ENCODE measurements at places on chromosomes 7 and 10.

GRCh38 chr10:112953174-112954159 is 3.4 kb downstream of the TCF7L2 start:
- DNase-seq, result peak; percentile 55

- no peak for DNase-seq
These were observed 28.2 kb downstream of the COL26A1 start for GRCh38 chr7:101390901-101391301.

DNA sequence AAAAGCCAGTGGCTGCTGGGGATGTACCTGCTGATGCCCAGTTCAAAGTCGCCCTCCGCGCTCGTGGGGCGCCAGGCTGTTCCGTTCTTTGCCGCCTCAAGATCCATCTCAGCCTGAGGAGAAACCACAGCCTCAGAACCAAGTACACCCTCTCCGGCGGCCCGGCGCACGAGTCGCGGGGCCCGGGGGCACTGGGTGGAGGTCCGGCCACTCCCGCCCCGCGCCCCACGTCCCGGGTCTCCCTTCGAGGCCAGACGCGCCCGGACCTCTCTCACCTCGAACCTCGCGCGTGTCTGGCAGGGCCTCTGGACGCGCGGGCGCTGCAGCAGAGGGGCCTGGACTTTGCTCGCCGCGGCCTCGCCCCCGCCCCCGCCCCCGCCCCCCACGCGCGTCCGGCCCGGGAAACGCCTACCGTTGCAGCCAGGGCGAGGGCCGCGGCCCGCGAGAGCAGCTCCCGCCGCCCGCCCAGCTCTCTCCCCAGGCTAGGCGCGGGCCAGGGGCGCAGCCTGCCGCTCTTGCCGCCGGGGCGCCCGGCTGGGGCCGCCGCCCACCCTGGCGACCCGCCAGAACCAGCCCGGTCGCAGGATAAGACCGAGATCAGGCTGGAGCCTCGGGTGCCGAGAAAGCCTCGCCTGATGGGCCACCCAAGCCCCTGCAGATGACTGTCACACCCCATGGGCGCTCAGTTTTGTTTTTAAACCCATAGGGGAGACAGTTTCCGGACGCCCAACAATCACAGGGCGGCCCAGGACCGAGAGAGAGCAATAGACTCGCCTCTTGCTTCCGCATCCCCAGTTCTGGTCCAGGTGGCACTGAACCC is at the start of gene ABCB4:
Gene ABCB4, minus strand, starts transcription at position 322 of the 820 bp plus-strand sequence. Its CDS starts 215 bp downstream, at position 107.
- DNase-seq, result peak; percentile 50

GRCh38 chr7:22894546-22894945 is 71.9 kb upstream of the TOMM7 start:
- DNase-seq, result no peak

- no peak for DNase-seq
These were observed 248.9 kb upstream of the MKI67 start for GRCh38 chr10:128375171-128375570.

- DNase-seq, result no peak
These were observed 334.3 kb upstream of the SEMA3D start for GRCh38 chr7:85521108-85521694.

GRCh38 chr10:133484818-133485217 is 31.1 kb downstream of the SCART1 start:
- no peak for DNase-seq

GRCh38 chr7:149763563-149764240 is 9.7 kb downstream of the ZNF467 start:
- no peak for DNase-seq

DNA sequence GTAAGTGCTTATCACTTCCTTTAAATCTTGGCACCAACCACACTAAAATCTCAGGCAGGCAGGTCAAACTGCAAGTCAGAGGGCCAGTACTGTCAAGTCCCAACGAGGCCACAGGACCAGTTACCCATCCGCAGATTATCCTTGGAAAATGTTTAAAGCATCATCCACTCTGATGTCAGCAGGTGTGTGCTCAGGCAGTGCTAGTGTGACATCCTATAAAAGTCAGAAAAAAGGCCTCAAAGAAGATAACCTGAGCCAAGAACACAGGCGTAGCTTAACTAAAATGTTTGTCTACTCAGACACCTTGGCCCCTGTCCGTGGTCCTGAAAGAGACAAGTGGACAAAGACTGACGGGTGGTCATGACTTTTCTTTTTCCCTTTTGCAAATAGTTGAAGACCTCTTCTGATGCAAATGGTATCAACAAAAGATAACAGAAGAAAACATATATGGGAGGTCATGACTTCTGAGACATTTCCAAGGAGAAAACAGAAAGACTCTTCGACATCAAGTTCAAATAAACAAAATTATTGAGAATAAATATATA is 309.3 kb downstream of the KCNMA1 start:
- DNase-seq, result no peak

DNA sequence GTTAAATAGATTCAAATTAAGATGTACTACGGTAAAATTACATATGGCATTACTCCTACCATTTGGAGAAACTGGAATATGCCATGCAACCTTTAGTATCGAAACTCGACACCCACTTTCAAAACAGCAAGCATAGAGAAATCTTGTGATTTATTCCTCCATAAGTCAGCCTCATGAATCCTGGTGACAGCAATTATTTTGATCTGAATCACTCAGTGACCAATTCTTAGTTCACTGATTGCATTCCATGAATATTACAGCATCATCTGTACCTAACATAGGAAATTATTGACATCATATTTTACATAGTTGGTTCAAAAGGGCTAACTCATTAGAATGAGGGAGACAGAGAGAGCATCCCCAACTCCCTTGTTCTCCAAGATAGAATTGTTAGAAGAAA is 89.6 kb downstream of the CACNB2 start:
- DNase-seq, result no peak

GRCh38 chr7:31688996-31689395 is 2.0 kb downstream of the PPP1R17 start:
- DNase-seq, result no peak

- DNase-seq, result no peak
These were observed 170.9 kb upstream of the AOAH start for GRCh38 chr7:36895192-36895591.

DNA sequence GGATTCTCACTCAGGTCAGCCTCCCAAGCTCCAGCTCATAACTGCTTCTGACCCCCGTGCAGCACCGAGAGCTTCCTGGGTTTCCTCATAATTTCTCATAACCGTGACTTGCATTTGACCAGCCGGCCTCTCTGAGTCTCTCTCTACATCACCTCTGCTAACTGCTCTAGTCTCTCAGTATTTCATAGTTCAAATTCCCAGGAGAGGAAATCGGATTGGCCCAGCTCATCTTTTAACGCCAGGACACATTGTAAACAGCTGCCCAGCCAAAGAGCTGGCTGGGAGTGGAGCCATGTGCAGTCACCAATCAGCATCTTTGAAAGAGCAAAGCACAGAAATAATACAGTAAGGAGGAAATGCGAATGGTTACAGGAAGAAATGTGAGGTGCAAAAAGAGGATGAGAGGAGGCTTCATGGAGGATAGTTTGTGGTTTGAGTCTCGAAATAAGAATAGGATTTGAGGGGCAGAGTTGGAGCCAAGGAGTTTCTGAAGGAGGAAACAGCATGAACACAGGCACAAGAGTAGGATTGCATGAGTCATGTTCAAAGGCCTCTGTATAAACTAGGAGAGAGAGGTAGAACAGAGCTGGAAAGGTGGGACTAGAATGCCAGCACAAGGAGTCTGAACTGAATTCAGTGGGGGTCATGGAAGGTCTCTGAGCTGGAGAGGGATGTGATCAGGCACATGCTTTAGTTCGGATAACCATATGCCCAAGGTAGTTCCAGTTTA is 15.2 kb upstream of the LBX1 start:
- DNase-seq, result no peak

GRCh38 chr7:158096582-158096981 is 491.0 kb downstream of the PTPRN2 start:
- DNase-seq, result peak; percentile 20

- no peak for DNase-seq
These were observed 86.9 kb upstream of the GNA12 start for GRCh38 chr7:2931034-2931415.

- DNase-seq, result no peak
These were observed 50.4 kb upstream of the NFE2L3 start for GRCh38 chr7:26101361-26102151.

GRCh38 chr10:8416192-8416701 is 361.8 kb downstream of the GATA3 start:
- no peak for DNase-seq

DNA sequence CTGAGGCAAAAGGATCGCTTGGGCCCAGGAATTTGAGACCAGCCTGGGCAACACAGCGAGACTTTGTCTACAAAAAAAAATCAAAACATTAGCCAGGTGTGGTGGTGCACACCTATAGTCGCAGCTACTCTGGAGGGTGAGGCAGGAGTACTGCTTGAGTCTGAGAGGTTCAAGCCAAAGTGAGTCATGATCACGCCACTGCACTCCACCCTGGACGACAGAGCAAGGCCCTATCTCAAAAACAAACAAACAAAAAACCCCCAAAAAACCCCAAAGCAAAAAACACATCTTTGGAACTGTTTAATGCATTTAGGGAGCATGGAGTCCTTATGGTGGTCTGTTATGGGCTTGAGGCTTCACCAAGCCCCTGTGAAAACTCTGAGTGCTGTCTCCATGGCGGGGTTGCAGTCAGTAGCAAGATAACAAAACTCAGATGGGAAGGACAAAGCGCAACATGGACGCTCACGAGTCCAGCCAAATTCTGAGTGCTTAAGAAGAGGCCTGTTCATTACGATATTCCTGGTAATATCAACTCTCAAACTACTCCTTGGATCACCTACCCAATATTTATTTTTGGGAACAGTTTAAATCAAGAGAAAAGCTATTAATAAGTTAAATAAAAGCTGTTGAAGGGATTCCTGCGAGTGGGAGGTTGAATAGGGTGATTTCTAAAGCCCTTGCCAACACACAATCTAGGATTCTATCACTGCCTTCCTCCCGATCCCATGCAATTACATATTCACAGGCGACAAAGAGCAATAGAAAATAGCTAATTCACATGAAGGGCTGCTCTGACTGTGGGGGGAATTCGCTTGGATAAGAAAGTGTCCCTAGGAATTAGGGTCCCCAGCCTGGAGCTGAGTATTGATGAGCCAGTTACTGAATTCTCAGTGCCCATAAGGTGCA is 123.3 kb downstream of the HIPK2 start:
- DNase-seq, result no peak

- no peak for DNase-seq
These were observed 19.9 kb upstream of the INSYN2A start for GRCh38 chr10:127216274-127216673.

DNA sequence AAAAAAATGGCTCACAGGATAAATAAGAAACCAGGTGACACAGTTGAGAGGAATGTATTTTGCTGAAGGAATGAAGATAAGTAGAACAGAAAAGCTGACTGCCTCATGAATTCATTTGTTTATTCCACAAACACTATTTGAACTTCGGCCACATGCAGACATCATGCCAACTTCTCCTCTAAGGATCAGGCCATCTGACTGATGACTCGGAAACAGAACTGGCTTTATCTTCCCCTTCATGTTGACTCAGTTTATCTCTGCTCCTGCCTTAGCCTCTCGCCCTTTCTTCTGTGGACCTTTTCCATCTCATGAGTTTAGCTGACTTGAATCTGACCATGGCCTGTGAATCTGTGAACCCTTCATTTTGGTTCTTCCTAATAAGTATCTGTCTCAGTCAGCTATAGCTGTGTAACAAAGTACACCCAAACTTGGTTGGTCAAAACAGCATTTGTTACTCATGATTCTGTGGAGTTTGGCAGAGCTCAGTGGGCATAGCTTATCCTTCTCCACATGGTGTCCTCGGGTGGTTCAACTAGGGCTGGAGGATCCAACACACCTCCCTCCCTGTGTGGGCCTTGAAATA is 44.0 kb upstream of the GRID1 start:
- DNase-seq, result no peak

DNA sequence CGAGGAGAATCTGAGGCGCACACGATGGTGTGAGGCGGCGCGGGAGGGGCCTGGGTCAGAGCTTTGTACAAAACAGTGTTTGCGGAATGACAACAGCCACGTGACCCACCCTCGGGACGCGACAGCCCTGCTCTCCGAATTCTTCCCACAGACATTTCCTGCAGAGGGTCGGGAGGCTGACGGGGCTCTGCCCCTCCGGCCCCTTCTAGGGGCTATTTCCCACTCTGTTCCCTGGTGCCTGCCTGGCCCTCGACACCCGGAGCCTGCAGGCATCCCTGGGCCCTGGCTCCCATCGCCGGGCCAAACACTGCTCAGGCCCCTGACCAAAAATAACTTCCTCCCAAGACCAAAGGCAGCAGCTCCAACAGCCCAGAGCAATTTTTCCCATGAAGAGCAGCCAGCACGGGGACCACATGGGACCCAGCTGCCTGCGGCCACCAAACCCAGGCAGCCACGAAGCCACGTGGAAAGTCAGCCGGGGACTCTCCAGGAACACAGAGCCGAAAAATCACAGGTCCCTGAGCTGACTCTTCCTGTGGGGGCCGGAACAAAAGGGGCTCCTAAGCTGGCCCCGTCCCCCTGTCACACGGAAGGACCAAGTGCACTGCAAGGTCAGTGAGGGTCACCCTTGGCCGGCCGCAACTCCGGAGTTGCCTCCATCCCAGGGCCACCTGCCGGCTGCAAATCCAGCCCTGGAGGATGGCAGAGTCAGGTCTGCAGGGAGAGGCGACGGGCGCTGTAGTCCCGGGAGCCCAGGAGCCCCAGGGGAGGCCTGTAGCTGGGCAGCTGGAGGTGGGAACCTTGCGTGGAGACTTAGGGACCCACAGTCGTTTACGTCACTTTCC is 42.0 kb downstream of the PAPOLB start:
- DNase-seq, result no peak

DNA sequence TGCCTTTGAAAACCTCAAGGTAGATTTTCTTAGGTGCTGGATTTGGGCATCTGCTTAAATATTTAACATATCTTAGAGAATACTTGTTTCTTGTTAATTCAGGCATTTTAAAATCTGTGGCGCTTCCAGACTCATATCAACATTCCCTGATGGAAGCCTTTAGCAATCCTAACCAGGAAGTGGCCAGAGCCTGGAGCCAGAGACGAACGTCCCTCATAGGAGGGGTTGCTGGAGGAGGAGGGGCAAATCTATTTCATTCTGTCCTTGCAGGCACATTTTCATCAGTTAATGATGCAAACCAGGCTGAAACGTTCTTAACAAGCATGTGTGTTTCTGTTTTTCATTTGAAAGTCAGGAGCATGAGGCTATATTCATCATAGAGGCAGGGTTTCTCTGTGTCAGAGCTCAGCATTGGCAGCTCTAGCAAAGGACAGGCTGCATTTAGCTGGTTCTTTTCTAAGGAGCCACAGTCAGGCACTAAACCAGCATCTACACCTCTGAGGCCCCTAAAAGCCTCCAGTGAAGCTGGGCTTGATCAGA is 17.8 kb upstream of the IFIT2 start:
- peak; percentile 71 for DNase-seq

- DNase-seq, result peak; percentile 67
These were observed 30.6 kb upstream of the PFKFB3 start for GRCh38 chr10:6171881-6172695.

DNA sequence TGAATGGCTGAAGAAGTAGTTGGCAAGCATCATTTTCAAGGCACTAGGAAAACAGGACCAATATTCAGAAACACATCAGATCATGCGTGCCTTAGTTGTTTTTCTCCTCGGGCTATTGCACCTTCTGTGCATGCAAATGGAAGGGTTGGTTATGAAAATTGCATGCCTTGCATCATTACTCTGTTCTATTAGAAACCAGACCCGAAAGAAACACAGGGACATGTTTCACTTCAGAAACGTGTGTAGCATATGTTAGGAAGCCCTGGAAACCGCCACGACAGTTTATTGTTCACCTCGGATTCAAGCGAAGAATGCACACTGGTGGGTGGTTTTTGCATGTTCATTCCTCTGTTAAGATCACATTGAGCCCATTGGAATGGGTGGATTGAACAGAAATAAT is 214.7 kb downstream of the FRMD4A start:
- DNase-seq, result no peak

Measured in SJSA1 (cell line).